NCI-H774 (cell line): ENCODE measurements at places on chromosomes 1 and 21.

DNA sequence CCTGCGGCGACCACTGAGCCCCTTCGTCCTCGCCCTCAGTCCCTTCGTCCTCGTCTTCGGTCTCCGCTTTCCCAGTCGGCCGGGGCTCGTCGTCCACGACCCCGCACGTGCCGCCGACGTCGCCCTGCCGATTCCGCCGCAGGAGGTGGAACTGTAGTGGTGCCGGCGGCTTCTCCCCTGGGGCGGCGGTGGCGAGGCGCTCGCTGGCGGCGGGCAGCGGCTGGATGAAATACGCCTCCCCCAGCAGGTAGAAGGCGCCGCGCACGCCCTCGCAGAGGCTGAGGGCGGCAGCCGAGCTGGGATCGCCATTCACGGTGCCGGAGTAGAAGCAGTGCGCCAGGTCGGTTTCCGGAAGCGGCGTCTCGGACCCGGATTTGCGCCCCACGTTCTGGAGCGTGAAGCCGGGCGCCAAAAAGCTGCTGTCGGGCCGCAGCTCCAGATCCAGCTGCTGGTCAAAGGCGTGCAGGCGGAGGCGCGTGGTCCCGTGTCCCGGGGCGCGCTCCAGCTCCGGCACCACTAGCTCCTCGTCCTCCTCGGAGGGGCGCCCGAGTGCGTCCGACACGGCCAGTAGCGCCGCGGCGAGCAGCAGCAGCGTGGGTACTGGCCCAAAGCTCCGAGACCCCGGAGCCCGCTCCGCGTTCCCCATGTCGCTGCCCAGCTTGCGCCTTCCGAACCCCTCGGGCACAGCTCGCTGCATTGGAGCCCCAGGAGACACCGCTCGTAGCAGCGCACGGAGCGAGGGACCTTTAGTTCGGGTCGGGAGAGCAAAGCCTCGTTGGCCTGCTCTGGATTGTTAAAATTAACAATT is 747 bp downstream of the ADAMTS1 start:
- no peak for DNase-seq

GRCh38 chr1:58762806-58763205 is 21.0 kb downstream of the JUN start:
- no peak for DNase-seq

DNA sequence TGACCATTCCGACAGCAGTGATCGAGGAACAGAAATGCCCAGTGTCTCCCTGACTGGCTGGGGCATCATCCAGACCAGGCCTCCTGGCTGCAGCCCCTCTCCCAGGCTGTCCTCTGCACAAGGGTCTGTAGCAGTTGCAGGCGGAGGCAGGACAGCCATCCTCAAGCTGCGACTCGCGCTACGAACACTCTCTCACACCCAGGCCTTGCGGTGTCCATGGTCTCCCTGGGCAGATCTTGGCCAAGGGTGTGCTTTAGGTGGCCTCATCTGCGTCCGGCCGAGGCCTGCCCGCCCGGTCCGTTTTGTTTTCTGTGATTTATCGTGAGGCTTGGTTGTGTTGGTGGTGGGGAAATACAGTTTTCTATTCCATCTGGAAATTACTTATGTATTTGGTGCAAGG is 15.7 kb downstream of the FTCD start:
- no peak for DNase-seq

GRCh38 chr1:109263597-109264378 is 14.4 kb downstream of the CELSR2 start:
- DNase-seq, result no peak

GRCh38 chr1:3337798-3338724 is 116.4 kb upstream of the ARHGEF16 start:
- DNase-seq, result no peak

GRCh38 chr1:23736437-23737134 is 6.7 kb upstream of the ELOA start:
- DNase-seq, result no peak

DNA sequence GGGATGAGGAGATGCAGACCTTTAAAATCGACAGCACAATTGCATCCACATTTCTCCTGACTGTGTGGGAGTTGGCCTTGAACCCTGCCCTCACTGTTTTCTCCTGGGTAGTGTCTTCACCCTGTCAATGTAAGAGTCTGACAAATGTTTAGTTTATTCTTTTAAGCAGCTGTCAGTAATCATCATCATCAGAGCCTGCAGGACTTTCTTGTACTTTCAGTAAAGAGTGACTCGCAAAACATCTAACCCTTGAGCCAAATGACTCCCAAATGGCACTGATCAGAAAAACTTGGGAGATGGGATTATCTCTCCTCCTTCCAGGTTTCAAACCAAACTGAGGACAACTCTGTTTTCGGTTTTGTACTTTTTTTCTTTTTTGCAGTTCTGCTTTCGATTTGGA is 460.2 kb downstream of the KIF26B start:
- DNase-seq, result no peak

- no peak for DNase-seq
These were observed 34.6 kb upstream of the GRIK3 start for GRCh38 chr1:37068897-37069296.

GRCh38 chr1:228417483-228418203 is 982 bp upstream of the TRIM17 start:
- DNase-seq, result no peak

- no peak for DNase-seq
These were observed 1.6 kb upstream of the BSND start for GRCh38 chr1:54996869-54997710.

- DNase-seq, result no peak
These were observed 2.2 kb downstream of the CLIC6 start for GRCh38 chr21:34670962-34671348.

DNA sequence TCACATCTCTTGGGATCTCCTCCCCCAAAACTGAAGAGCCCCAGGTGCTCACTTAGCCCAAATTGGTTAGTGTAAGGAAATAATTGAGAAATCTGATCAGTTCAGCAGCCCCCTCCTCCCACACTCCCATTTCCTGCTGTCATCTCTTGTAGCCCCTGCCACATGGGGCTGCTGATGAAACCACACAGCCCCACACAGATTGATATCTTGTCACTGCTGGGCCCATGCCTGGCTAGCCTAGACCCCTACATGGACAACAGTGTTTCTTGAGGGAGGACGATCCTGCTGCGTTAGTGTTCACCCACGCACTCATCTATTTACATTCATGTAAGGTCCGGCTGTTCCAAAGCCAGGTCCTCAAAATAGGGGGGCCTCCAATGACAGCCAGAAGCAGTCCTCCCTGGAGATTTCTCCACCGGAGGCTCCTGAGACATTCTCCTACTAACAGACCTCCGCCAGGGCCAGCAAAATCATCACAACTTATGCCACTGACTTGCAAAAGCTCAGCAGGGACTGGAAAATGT is 23.9 kb upstream of the RXRG start:
- no peak for DNase-seq

GRCh38 chr1:160221089-160221488 is 15.9 kb downstream of the PEA15 start:
- no peak for DNase-seq

DNA sequence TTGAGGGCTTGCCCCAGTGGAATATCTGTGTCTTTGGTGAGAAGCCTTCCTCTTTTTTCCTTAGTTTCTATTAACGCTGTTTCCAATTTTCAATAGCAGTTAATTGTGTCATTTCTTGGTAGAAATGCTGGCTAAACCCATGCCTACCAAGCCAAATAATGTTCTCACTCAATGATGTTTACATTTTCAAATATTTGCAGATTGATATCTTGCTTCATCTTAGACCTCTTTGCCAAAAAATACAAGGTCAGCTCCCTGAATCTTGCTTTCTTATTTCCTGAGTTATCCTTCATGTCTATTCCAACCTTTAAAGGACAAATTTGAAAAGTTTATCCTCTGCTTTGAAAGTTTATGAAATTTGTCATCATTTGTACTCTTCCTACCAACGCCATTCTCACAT is 5.1 kb downstream of the KCNJ15 start:
- DNase-seq, result no peak

- no peak for DNase-seq
These were observed 18.4 kb downstream of the HHAT start for GRCh38 chr1:210347112-210347511.

- DNase-seq, result peak; percentile 16
These were observed 16.9 kb downstream of the PTPRF start for GRCh38 chr1:43547538-43548072.

DNA sequence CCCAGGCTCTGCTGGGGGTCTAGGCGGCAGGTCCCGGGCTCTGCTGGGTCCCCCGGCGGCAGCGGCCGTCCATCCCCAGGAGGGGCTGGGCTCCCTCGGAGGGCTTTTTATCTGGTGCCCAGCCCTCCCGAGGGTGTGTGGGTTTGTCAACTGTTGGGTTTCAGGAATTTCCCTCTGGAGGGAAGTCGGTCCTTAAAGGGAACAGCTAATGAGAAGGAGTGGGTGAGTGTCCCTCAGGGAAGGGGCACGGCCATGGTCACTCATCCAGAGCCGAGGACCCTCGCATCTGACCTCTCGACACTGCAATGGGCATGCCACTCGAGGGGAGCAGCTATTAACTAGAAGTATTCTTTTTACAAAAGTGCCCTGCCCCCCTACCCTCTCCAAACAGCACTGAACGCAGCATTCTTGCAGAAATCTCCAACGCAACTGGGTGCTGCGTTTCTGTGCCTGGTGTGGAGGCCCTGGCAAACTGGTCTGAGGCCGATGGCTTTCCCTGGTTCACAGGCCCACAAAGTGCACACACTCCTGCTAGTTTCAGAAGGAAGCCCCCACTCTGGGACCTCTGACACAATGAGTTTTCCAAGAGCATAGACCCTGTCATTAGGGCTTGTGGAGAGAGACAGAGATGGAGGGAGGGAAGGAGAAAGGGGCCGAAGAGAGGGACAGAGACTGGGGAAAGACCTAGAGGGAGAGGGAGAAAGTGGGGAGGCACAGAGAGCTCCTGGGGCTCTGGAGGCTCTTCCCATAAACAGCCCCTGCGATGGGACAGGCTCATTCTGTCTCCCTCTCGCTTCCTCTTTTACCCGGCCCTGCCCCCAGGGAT is 1.0 kb upstream of the TSPEAR start:
- DNase-seq, result no peak

DNA sequence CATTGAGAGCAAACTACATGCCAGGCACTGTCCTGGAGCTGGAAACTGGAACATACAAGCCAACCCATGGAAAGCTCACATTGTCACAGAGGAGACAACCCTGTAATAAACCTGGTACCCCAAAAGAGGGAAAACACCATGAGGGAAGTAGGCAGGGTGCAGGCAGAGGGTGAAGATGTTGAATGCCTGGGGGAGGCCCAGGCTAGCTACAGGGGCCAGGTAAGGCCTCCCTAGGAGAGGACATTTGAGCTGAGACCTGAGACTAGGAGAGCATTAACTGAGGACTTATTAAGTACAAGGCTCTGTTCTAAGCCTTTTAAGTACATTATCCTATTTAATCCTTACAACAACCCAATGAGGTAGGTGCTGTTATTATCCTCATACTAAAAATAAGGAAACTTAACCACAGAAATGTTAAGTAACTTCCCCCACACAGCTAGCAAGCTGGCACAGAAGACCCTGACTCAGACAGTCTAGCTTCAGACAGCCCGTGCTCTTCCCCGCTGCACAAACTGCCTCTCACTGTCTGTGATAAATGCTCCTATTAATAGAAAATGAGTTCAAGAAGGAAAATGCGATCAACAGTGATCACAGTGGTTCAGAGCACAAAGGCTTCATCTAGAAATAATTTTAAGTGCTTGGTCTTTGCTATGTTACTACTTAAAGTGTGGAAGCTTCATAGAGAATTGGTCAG is 41.8 kb downstream of the ZNF281 start:
- DNase-seq, result no peak

DNA sequence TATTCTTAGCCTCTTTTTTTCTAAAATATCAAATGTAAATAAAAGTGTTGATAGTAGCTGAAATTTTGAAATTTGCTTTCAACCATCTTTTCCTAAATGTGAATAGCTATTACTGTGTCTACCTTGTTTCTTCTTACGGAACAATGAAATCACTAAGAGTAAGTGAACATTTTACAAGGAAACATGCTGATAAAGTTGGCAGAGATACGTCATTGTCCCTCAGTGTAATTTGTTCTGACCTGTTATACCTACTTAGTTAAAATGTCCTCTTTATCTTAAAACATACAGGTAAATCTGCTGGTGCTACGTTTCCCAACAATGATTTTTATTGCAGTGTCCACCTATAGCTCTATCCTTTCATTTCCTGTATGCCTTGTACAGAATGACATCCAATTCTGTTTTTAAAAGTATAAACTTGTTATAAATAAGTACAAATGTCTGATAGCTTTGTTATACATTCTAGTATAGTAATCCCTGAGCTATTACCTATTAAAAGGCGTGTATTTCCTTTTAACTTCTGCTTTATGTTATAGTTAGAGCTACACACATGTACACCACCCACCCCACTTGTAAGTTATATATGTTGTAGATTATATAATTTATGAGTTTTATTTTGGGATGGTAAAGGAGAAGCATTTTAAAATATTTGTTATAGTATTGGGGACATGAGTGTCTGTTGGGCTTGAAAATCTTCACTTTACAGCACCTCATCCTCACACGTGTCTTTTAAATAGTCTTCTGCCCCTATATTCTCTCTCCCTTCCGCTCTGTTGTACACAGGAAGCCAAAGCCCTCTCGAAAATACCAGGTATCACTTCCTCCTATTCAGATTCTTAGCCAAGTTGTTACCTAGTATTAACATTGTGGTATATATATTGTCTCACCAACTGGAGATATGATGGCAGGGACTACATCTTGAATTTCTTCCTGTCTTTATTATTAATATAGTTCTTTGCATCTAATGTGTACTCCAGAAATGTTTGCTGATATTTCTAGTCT is 25.2 kb downstream of the LAMC1 start:
- DNase-seq, result no peak

- DNase-seq, result no peak
These were observed 7.6 kb downstream of the PAX7 start for GRCh38 chr1:18637962-18638834.

- DNase-seq, result no peak
These were observed 5.0 kb downstream of the TOR1AIP2 start for GRCh38 chr1:179872558-179872957.

GRCh38 chr1:8782001-8782620 is 35.3 kb downstream of the RERE start:
- DNase-seq, result no peak

GRCh38 chr21:44555200-44555875 is 3.3 kb downstream of the KRTAP10-3 start:
- DNase-seq, result no peak
